ENCODE measurements at places on chromosomes 11 and 22.

DNA sequence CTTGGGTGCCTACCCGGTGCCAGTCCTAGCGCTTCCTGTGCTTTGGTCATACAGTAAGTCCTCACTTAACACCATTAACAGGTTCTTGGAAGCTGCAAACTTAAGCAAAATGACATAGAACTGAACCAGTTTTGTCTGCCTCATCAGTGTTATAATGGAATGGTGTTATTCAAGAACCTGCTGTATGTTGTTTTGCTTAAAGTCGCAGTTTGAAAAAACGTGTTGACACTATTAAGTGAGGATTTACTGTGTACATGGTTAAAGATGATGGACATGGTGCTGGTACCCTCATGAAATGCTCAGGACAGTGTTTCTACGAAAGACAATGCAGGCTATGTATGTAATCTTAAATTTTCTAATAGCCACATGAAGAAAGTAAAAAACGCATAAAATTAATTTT lies 41.3 kb downstream of the PPP6R3 start:
- no peak for DNase-seq

GRCh38 chr11:71485063-71485399 lies 32.0 kb downstream of the NADSYN1 start:
- DNase-seq, result no peak

DNA sequence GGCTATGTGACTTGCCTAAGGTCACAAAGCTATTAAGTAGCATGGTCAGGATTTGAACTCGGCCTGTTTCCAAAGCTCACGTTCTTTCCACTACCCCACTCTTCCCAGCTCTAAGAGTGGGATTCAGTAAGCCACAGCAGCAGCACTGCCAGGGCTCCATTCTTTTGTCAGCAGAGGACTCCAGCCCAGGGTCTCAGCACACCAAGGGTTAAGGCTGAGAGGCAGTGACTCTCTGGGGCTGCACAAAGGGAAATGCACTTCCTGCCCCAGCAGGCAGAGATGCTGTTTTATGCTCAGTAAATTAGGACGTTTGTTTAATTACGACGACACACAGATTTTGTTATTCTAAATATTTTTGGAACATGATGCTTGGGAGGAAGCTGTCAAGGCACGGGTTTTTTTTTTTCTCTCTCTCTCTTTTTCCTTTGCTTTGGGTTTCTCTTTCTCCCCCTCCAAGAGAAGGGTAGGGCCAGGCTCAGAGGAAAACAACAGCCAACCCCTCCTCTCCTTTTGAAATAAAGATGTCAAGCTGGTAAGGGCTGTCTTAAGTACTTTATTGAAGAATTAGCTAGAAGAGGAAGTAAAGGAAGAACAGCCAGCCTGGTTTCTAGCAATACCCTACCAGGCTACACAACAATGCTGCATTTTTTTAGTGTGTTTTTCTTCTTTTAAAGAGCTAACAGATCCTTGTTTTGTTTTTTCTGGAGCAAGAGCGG lies 2.8 kb downstream of the MYH9 start:
- peak; percentile 73 for DNase-seq

GRCh38 chr11:78290293-78291176 lies 101.8 kb downstream of the USP35 start:
- no peak for DNase-seq

DNA sequence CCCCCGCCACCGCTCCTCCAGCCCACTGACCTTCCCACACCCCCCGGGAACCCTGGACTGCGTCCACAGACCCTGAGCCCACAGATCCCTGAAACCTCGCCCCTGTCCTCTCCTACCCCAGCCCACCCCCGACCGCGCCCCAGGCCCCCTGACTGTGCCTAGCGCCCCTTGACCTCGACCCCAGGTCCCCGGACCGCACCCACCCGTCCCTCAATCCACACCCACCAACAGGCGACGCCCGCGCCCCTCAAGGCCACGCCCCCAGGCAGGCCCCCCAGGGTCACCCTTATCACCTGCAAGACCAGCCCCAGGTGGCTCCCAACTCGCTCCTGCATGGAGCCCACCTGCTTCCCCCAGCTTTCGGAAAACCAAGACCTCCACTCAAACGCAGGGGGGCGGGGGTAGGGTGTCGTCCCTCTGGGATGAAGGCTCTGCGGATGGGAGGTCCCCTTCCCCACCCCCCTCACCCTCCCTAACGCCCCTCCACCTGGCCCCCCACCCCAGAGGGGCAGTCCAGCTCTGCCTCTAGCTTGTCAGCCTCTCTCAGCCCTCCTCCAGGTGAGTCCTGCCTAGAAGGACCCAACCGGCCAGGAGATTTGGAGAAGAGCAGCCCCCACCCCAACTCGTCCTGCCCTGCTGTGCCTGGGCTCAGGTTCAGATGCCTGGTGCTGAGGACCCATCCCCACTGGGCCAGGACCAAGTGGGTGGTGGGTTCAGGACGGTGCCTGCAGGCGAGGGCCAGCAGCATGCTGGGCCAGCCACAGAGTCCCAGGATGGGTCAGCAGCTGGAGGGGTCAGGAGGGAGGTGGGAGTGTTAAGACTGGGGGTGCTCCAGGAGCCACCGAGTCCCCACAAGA lies 3.1 kb upstream of the IL17REL start:
- DNase-seq, result no peak

GRCh38 chr11:61890529-61891330 lies 615 bp downstream of the FADS3 start:
- peak; percentile 74 for DNase-seq

GRCh38 chr22:25388866-25389540 lies 169.6 kb downstream of the CRYBB2 start:
- DNase-seq, result no peak

DNA sequence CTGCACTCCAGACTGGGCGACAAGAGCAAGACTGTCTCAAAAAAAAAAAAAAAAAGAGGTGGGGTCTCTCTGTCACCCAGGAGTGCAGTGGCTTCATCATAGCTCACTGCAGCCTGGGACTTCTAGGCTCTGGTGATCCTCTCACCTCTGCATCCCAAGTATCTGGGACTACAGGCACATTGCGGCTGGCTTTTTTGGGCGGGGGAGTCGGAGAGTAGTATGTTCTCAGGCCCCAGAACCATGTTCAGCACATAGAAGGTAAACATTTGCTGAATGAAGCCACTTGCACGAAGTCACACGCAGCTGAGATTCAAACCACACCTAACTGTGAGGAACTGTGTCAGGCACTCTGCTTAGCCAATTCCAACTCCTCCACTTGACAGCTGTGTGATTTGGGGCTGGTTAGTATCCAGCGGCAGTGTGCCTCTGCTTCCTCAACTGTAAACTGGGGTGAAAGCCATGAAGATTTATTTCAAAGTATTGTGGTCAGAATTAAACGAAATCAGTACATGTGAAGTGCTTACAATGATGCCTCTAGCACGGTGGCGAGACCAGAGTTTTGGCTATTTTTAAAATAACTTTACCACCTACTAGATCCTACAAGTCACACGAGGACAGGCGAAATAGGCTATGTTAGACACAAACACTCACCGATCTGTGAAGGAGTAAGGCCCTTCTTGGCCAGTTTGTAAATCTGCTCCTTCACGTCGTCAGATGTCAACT lies 789 bp downstream of the RPS13 start:
- DNase-seq, result no peak

DNA sequence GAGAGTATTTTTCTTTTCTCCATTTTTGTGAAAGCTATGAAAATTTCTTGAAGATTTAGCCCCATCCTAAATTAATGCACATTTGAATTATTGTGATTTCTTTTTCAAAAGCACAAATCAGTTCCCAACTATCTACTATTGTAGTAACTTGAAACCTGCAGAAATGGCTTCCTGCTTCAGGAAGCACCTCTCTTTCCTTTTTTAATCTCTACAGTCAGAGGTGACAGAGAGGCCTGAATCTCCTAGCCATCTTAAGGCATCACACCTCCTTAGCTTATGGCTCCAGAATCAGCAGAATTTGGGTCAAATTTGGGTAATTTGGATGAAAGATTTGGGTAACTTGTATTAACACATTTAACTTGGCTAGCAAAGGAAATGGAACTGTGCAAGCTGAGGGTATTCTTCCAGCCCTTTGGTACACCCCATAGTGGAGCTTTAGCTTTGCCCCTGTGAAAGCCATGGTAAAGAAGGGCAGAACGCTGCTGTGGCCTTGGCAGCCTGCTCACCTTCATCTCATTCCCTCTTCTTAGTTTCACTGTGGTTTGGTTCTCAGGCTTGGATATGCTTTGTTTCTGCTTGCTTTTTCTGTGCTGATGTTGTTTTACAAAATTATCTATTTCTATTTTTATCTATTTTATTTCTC lies 16.2 kb downstream of the TBCEL start:
- DNase-seq, result no peak

DNA sequence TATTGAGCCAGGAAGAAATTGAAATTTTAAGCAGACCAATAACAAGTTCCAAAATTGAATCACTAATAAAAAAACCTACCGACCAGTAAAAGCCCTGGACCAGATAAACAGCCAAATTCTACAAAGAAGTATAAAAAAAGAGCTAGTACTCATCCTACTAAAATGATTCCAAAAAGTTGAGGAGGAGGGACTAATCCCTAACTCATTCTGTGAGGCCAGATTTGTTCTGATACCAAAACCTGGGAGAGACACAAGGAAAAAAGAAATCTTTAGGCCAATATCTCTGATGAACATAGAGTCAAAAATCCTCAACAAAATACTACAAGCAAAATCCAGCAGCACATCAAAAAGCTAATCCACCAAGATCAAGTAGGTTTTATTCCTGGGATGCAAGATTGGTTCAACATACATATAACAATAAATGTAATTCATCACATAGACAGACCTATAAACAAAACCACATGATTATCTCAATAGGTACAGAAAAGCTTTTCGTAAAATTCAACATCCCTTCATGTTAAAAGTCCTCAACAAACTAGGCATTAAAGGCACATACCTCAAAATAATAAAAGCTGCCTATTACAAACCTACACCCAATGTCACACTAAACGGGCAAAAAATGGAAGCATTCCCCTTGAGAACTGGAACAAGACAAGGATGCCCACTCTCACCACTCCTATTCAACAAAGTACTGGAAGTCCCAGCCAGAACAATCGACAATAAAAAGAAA lies 13.1 kb downstream of the OR52A5 start:
- no peak for DNase-seq

GRCh38 chr11:66281776-66282467 lies 3.9 kb downstream of the CNIH2 start:
- no peak for DNase-seq

DNA sequence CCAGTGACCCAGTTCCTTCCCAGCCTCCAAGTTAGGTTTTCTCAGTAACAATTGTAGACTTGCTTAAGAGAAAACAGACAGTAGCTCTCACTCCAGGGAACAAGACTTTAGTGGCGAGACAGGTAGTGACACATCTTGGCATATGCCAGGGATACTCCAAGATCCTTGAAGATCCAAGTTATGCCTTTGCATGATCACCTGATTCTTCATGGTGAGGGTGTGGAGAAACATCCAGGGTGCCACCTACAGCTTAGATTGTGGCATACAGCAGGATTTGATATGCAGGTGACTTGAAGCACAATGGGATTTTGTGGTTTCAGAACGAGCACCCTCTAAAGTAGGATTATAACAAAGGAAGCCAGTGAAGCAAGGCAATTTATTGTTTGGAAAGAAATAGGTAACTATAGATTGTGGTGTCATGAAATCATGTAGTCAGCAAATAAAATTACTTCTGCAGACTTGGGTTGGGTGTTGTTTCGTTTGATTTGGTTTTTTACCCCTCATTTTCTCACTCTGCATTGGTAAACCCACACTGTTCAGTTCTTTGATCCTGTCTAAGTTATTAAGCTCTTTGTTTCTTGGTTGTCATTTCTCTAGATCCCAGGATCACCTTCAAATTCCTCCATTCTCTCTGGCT lies 9.2 kb downstream of the POU2AF3 start:
- no peak for DNase-seq

DNA sequence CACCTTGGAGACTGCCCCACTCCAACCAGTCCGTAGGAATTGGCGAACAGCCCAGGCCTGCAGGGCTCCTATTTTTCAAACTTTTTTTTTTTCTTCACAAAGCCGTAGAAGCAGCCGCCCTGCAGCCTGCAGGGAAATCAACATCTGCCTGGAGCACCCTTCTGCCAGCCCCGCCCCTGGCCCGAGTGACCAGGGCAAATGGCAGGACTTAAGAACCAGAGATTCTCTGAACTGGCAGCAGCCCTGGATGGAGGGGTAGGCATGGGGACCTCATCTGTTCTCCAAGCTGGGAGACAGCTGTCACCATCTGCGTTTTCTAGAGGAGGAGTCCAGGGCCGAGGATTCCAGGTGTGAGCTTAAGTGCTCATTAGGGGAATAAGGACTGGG lies 5.6 kb downstream of the SCN2B start:
- DNase-seq, result no peak

DNA sequence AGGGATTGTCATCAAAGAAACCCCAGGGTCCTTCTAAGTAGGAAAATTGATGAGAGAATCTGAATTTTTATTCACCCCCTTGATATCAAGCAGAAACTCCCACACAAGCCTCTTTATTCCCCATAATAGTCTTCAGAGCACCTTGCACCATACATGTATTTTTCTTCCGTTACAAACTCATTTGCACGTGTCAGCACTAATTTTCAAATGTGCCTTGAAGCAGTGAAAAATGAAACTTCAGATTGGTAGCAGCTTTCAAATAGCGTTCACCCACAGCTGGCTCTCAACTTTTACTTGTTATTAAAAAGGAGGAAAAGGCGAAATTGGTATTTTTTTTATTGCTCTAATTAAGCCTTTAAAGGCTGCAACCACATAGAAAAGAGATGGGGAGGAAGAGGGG lies 343.0 kb upstream of the TENM4 start:
- peak; percentile 8 for DNase-seq

DNA sequence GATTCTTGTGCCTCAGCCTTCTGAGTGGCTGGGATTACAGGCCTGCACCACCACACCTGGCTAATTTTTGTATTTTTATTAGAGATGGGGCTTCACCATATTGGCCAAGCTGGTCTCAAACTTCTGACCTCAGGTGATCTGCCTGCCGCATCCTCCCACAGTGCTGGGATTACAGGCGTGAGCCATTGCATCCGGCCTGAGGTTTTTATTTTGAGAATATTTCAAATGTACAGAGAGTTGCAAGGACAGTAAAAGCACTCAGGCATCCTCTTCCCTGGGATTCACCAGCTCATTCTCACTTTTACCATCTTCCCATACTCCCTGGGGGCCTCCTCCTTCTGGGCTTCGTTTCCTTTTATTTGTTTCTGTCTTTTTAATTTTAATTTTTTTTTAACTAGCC lies 12.1 kb downstream of the MED15 start:
- DNase-seq, result no peak

Measured in eye (tissue), 1 donor.